ENCODE measurements at places on chromosomes 2 and 18. TPM values are rescaled to one million over a fixed set of nuclear protein-coding genes. Genes with fewer than 3 reads are reported as not detected.

Gene ERLEC1
- total RNA-seq = 34.0 TPM

Gene NOL4
- total RNA-seq = not detected

Gene STRN
- total RNA-seq = 24.3 TPM

Gene MC4R
- not detected for total RNA-seq

Gene KCNJ3
- total RNA-seq = not detected

Gene ANKRD44
- 0.99 TPM for total RNA-seq

Gene LRRFIP1
- 95.3 TPM for total RNA-seq

Gene MYCN
- 0.10 TPM for total RNA-seq

Gene GAL3ST2
- total RNA-seq = not detected

Gene PPP1CB
- 162 TPM for total RNA-seq

Gene ANKRD62
- not detected for total RNA-seq

Gene ATP6V1B1
- not detected for total RNA-seq

Measured in foreskin keratinocyte (primary cell).